ENCODE measurements at places on chromosomes 5 and 9.

DNA sequence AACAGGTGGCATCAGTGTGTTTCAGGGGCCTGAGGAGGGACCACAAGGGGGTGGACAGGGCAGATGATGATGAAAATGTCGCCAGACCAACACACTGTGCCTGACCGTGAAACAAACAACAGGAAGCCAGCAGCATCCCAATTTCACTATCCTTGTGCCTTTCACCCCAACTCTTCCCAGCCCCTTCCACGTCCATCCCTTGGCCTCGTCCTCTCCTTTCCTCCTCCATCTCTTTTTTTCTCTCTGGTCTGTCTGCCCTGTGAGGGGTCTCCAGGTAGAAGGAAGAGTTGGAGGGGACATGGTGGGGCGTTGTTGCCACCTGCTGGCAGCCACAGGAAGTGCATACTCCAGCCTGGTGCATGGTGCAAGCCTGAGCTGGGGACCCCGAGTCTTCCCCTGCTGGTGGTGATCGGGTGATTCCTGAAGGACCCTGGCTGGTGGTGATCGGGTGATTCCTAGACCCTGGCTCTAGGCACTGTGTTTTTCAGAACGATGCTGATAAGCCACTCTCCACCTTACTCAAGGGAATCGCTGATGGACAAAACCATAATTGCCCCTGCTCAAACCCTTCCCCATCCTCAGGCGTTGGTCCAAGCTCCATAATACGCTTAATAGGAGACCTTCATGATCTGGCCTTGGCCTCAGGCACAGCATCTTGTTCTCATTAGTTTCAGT is 21.7 kb upstream of the NSD1 start:
- DNase-seq: peak; percentile 60

- no peak for DNase-seq
Measured at GRCh38 chr9:93066978-93067603, 8.6 kb downstream of the SUSD3 start.

DNA sequence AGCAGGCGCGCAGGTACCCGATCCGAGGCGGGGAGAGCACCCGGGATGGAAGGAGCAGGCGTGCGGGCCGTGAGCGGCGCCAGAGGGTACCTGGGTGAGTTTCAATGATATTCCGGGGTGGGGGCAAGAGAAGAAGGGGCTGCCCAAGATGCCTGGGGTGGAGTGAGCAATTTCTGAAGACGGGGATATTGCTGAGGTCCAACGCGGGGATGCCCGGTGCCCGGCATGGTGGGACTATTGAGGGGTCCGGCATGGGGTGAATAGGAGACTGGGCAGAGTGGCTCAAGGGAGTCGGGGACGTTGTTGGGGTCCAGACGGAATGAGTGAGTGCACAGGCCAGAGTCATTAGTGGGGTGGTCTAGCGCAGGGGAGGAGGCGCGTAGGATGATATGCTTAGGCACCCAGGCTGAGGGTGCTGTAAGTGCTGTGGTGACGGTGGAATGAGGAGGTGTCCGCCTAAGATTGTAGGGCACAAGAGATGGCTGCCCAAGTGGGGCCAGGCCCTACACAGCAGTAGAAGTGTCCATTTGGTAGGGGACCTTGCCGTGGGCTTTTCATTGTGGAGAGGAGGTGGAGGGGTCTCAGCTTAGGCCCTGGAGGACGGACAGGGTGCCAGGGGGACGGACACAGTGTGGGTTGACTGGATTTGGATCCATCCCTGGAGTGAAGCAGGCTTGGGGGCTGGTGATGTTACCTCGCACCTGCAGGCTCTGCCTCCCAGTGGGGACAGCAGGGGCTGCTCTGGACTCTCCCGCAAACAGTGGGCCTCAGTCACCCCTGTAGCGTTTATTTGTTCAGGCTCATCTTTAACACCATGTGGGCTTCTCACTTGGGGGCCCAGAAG is 719 bp downstream of the MIGA2 start:
- no peak for DNase-seq

DNA sequence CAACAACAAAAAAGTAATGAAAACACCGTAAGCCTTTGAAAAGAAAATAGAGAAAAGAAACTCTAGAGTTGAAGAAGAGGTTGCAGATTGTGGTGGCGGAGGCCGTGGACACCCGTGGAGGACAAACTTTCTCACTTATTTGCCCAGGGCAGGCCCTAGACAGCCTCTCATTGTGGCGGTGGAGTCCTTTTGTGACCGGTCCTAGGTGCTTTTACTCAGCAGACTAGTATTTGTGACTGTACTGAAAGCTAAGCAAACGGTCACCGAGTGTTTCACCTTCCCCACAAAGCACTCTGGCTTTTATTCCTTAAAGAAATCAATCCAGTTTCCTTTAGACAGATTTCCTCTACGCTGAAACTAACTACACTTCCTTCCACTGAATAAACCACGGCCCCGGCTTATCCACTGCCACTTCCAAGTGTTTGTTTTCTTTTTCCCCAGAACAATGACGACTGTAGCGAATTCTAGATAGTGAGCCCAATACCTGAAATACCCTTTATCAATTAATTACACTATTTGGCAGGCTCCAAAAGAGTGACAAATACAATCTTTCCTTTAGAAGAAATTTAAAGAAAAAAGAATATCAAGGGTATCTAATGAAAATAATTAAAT is 210.2 kb upstream of the TARS1 start:
- no peak for DNase-seq

DNA sequence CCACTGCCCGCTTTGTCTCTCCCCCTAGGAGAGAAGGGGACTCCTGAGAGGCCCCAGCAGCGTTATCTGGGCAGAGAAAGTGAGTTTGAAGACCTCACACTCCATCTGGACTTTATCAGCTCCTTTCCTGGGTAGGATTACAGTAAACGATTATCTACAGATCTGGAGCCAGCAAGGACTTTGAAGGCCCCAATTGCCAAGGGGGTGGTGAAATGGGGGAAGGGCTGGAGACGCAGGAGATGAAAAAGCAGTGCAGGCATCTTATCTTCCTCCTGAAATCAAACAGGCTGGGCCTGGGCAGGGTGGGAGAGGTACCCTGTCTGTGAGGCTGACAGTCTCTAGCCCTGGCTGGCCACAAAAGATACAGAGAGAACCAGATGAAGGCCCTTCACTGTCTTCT is 105.8 kb upstream of the MSX2 start:
- DNase-seq: no peak

DNA sequence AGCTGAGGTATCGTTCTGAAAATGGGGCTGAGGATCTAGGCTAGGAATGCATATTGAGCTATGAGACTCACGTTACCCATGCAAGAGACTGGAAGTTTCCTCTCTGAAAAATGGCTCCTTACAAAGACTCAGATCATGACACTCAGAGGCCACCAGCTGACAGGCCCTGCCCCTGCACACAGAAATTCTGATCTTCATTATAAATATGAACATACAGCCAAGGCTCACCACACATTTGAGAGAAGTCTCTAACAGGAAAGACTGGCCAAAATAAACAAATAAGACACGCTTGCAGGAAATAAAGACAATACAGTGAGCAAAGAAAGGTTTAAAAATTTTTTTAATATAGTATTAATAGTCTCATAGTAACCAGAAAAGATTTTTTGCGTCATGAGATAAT is 365.9 kb downstream of the NFIB start:
- DNase-seq: no peak

- DNase-seq: peak; percentile 44
Measured at GRCh38 chr5:175059687-175060211, 335.4 kb downstream of the MSX2 start.

DNA sequence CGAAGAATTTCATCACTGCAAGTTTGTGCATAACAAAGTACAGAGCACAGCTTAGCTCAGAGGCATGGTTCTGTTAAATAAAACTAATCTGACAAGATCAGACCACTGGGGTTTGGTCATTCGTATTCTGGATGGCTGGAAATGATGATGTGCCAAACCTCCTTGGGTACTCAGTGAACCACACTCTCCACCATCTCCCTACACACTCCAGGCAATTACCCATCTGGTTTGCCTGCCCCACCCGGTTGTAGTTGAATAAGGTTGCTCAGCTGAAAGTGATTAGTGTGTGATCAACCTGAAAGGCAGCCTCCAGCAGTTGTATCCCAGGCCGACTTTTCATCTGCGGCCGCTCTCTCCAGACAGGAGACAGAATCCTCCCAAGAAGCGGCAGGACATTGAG is 371.4 kb downstream of the TLE1 start:
- DNase-seq: no peak

- DNase-seq: no peak
Measured at GRCh38 chr9:33919276-33919897, 102.4 kb downstream of the UBE2R2 start.

- peak; percentile 14 for DNase-seq
Measured at GRCh38 chr5:59189472-59190244, 606.8 kb downstream of the RAB3C start.

DNA sequence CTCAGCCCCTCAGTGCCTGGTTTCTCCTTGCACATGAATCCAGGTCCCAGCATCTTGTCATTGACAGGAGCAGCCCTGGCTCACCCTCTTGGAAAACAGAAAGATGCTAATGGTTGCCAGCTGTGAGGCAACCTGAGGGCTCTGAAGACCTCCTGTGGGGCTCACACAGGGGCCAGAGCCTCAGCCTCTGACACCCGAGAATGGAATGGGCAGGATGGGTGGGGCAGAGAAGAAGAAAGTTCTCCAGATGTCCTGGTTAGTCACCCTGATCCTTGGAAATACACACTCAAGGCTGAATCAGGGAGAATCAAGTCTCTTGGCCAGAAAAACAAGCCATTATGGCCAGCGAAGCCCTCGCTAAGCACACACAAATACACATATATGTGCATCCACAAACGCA is 32.3 kb upstream of the SPATA31E1 start:
- DNase-seq: no peak

DNA sequence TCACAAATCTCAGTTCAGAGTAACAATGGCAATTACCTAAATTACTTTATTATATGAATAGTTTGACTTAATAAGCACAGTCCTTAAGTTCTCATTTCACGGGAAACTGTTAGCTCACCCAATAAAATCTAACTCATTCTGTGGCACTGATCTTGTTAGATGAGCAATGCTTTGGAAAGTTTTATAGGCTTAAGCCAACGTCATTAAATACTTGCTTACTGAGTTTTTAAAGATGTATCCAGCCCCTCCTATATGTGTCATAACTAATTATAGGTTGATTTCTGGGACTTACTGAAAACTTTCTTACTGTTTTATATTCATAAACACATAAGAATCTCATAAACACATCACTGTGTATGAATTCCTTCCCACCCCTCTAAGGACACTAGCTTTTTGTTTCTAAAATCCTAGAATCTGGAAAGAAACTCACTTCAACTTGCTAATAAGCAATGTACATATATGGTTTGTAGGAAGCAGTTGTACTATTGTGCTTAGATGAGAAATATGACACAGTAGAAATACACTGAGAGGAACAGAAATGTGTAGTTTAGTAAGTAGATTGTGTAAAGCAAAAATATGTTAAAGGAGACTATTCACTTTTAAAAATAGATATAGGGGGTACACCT is 14.1 kb upstream of the MARCOL start:
- DNase-seq: no peak

DNA sequence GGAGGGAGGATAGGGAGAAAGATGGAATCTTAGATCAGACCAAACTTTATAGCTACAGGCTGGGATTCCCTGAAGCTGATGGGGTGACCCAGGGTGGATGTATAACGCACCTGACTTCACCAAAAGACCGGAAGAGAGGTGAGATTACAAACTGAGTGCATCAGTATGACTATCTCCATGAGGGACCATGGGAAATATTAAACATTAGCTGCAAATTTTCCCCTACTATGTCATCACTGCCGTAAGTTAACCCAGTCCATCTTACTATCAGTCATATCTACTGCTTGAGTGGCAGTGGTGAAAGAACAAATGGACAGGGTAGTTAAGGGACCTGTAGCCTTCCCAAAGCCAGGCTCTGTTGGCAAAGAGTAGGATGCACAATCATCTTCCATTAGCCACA is 368.3 kb downstream of the EFNA5 start:
- no peak for DNase-seq

- DNase-seq: no peak
Measured at GRCh38 chr9:115810166-115810565, 343.4 kb upstream of the PAPPA start.

- DNase-seq: peak; percentile 75
Measured at GRCh38 chr5:149603210-149603609, 21.9 kb downstream of the ARHGEF37 start.

GRCh38 chr9:95062596-95063065 is 254.9 kb downstream of the FANCC start:
- no peak for DNase-seq

DNA sequence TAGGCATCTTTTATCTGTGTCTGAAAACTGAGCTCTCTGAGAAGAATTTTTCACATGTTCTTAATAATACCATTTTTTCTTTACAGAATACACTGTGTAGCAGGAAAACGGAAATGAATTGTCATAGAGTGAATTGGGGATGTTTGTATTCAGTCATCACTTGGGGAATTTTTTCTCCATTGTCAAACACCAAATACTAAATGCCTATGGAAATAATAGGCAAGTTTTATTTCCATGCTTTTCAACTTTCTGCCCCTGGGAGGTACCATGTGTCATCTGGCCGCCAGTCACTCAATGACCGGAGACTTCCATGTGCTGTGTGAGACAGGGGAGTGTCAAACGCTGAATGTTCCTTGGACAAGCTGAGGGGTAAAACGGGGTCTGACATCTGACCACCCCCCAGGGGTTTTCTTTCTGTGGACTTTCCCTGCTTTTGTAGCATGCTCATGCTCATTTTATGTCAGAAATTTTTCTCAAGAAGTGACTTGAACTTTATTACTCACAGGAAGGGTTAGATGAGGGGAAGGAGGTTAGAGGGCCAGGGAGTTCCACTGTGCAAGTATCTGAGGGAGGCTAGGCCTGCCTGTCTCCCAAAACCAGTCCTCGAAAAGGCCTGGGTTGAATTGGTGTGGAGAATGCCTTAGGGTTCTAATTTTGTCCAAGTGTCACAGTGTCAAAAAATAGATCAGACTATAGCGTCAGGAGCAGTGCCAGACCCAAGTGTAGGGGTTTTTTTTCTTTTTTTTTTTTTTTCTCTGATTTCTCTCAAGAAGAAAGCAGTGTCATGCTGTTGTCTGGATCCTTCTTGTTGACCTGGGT is 438.6 kb downstream of the AGTPBP1 start:
- no peak for DNase-seq

DNA sequence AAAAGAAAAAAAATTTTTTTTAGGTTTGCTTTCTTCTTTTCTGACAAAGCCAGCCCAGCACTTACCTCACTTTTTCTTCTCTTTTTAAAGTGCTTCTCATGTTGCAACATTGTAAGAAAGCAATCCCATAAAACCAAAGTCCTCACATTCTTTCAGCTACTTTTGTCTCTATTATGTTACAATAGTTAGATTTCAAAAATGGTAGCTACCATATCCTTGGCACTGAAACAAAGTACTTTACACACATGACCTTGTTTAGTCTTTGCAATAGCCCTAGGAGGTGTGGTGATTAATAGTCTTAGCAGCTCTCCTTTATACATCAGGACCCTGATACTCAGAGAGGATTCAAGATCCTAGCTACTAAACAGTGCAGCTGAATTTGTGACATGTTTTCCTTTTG is 23.5 kb upstream of the CARTPT start:
- DNase-seq: no peak

DNA sequence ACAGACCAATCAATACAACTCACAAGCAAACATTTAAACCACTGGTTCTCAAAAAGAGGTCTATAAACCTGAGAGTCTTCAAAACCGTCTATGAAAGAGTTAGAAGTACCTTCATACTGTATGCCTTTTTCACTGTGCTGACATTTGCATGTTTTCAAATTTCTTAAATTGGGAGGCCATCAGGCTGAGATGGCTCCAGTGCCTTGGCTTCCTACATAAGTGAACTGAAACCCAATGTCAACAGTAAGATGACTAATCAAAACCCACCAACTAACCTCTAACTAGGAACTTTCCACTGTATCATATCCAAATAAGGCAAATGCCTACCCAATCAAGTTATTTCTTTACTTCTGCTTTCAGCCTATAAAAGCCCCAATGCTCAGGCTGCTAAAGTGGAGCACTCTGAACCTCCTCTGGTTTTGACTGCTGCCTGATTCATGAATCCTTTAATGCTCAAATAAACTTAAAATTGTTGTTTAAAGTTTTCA is 35.1 kb downstream of the FAM13B start:
- no peak for DNase-seq
